Psoas muscle (tissue), 8 donors: ENCODE measurements at places on chromosomes 12 and 14.
A peak's percentile ranks its signal among the peaks of the same experiment; 100 is the strongest.

DNA sequence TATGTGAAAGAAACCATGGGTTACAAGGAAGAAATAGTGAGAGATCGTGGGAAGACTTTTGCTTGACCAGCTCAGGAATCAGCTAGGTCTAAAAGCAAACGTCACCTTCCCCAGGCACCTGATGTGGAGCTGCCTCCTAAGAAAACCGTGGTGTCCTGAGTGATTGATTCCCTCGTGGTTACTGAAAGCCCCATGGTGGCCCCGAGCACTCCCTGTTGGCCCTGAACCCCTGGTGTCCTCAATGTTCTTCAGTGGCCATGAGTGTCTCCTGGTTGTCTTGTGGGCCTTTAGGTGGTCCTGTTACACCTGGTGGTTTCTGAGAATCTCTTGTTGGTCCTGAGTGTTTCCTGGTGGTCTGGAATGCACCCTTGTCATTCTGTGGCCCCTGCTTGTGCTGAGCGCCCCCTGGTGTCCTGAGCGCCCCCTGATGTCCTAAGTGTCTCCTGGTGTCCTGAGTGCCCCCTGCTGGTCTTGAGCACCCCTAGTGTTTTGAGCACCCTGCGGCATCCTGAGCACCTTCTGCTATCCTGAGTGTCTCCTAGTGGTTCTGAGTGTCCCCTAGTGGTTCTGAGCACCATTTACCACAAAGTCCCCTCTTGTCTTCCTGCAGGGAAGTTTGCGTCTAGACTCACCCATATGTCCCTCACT lies 518.7 kb downstream of the TMEM121 start:
- DNase-seq: peak; percentile 18

DNA sequence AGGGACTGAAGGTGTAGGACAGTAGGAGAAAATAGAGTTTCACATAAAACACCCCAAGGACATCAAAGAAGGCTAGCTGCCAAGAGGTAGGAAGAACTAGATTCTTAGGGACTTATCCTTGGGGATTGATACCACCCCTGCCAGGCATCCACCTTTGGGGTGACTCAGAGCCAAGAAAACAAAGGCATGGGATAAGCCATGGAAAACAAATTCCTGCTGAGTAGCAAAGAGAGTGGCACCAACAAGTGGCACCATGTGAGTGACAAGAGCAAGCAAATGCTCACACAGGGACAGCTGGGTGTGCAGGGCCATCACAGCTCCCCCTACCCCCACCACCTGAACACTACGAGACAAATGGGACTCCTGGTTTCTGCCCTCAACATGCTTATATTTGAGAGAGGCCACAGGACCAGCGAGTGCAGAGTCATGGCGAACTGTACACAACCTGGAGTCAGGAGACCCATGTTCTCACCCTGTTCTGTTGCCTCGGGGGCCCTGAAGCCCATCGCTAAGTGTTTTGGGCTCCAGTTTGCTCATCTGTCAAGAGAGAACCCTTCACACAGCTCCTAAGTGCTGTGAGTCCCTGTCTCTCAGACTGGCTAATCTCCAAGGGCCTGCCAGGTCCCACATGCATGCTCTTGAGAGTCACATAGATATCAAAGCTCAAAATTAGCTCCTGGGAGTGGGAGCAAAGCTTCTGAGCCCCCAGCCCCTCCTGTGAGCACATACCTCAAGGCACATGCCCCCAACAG lies 91.9 kb downstream of the DPF3 start:
- no peak for DNase-seq

GRCh38 chr14:104317975-104318557 lies 179.7 kb downstream of the KIF26A start:
- DNase-seq: no peak

DNA sequence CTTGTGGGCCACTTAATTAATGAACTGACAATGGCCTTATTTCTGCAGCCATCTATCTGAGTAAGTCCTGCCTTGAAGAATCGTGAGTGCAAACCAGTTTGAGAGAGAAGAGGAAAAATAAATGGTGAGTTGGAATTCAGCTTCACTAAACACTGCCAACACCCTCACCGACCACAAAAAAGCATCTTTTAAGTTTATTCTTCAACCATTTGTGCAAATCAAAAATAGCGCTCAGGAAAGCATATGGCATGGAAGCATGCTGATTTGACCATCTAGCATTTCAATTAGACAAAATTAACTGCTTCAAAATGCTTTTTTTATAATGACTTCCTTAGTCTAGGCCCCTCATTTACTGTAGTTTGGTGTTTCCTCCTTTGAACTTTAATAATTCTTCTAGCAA lies 294.0 kb downstream of the PPFIA2 start:
- no peak for DNase-seq

- DNase-seq: no peak
Measured at GRCh38 chr14:81710232-81710845, 176.7 kb upstream of the SEL1L start.
